NK-92 treated with Interleukin-12 subunit alpha and Interleukin-12 subunit beta, amount 100 ng/mL, for 24 hours (cell line): ENCODE measurements at places on chromosomes 5 and 9.

- no peak for DNase-seq
Measured at GRCh38 chr9:98367923-98368322, 112.5 kb upstream of the TBC1D2 start.

- no peak for DNase-seq
Measured at GRCh38 chr9:135989722-135990467, 28.7 kb upstream of the UBAC1 start.

- peak; percentile 63 for DNase-seq
Measured at GRCh38 chr9:105405514-105406131, 42.2 kb upstream of the FSD1L start.

- DNase-seq: no peak
Measured at GRCh38 chr5:126718236-126718868, 58.6 kb upstream of the LMNB1 start.
